ENCODE measurements at places on chromosomes 2 and 18. TPM values are rescaled to one million over a fixed set of nuclear protein-coding genes. Genes with fewer than 3 reads are reported as not detected.

Gene ROCK1
- 36.6 TPM for total RNA-seq

Gene MOCOS
- 3.2 TPM for total RNA-seq

Gene MCM6
- 54.9 TPM for total RNA-seq

Gene SPAG16
- total RNA-seq, result 70.6 TPM

Gene SOX11
- total RNA-seq, result 83.2 TPM

Gene MRPL44
- total RNA-seq, result 29.2 TPM
